ENCODE measurements at places on chromosomes 2 and 18.
A peak's percentile ranks its signal among the peaks of the same experiment; 100 is the strongest.

DNA sequence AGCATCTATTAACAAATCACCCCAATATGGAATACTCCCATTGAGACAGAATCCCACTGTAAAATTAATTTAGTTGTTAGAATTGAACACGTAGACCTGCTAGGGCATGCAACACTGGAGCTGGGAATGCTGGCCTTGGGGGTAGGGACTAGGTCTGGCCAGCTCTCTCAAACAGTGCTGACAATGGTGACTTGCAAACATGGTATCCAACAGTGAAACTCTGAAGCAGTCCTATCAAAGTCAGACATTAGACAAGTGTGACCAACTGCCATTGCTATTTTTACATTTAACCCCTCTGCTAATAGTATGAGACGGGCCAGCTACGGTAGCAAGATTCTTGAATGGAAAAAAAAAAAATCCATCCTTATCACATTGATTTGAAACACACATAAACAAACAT, 7.2 kb downstream of the E2F6 start:
- DNase-seq, result no peak

GRCh38 chr2:9095226-9095625, 91.7 kb upstream of the MBOAT2 start:
- DNase-seq, result no peak

- DNase-seq, result no peak
Observed at GRCh38 chr2:37623406-37623805, 48.0 kb downstream of the CDC42EP3 start.

DNA sequence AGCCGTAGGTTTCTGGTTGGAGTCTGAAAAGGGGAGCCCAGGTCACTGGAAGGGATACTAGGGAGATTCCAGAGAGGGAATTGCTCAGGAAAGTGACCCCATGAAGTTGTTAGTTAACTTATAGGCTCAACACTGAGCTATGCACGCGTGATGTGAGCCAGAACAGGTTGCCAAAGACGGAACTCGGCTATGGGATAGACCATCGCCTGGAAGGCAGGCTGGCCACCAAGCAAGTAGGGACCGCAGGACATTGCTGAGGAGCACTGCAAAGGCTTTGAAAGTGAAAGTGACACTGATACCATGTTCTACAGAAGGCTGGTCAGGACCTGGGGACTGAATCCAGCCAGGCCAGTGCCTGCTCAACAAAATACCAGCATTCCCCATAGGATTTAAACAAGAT, 7.3 kb downstream of the FARP2 start:
- DNase-seq, result no peak

- DNase-seq, result peak; percentile 17
Observed at GRCh38 chr2:47561906-47562305, 158.9 kb downstream of the MSH2 start.

DNA sequence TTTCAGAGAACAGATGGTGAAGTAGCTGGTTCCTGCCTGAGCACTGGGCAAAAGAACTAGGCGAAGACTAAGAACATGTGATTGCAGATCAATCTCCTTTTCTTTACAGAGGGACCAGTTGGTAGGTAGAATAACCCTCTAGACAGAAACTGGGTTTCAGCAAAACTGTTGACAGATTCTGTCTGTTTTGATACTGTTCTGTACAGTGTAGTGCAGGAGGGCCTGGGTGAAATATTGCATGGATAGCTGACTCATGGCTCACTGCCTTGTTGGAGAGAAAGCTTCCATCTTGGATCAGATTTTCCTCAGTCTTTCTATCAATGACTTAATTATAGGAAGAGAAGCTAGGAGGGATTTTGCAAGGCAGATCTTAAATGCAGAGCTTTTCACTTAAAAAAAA, 95.8 kb downstream of the ZNF532 start:
- DNase-seq, result no peak

- DNase-seq, result no peak
Observed at GRCh38 chr2:157809212-157809611, 66.9 kb downstream of the ACVR1 start.

All from HT1080 (cell line).